ENCODE measurements at places on chromosomes 5 and 9.

- no peak for DNase-seq
Observed at GRCh38 chr5:31516802-31517201, 15.1 kb downstream of the DROSHA start.

- DNase-seq, result no peak
Observed at GRCh38 chr9:89970701-89971100, 365.9 kb downstream of the GADD45G start.

GRCh38 chr5:160492565-160492964 is 70.9 kb downstream of the PTTG1 start:
- no peak for DNase-seq

DNA sequence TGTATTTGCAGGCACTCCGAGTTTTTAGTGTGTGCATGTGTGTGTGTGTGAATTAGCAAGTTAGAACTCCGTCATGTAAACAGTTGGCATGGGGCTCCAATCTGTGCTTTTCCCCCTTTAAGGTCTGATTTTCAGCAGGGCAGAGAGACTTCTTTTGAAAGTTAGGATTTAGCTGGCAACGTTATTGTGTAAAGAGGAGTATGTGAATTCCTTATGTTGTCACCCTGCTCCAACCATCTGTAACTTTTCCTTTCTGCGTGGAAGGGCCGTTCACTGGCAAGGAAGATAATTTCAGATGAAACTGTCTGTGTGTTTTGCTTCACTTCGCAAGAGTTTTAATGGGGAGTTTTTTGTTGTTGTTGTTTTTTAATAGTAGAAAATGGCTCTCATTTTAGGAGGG is 332 bp downstream of the SGCD start:
- DNase-seq, result no peak

GRCh38 chr5:96880444-96881164 is 4.3 kb downstream of the ERAP2 start:
- DNase-seq, result no peak

- DNase-seq, result no peak
Observed at GRCh38 chr5:172931001-172931536, 28.2 kb upstream of the RPL26L1 start.

DNA sequence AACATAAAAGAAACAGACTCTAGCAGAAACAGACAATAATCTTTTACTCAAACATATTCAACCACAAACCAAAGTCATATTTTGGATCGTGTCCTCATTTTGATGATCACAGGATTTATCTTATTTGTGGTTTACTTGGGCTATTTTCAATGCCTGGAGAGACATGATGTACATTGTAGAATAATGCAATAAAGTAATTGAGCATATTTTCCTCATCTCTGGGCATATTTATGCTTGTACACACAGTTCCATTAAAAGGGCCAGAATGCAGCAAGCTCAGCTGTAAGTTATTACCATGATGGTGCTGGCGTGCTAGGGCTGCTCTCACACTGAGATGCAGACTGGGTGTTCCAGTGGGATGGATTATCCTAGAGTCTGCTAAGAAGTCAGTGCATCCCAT is 456.7 kb downstream of the TLE4 start:
- no peak for DNase-seq

Measured in cardiac muscle cell (in vitro differentiated cells and primary cell).